ENCODE measurements at places on chromosomes 6 and 20.

- DNase-seq: no peak
These were observed 437.6 kb downstream of the PRKN start for GRCh38 chr6:162289972-162290371.

- no peak for DNase-seq
These were observed 159.9 kb downstream of the LINC00237 start for GRCh38 chr20:20946122-20946759.

GRCh38 chr6:84260196-84260595, 32.8 kb upstream of the CEP162 start:
- DNase-seq: no peak

- no peak for DNase-seq
These were observed 362.6 kb downstream of the CDH4 start for GRCh38 chr20:61614706-61615100.

DNA sequence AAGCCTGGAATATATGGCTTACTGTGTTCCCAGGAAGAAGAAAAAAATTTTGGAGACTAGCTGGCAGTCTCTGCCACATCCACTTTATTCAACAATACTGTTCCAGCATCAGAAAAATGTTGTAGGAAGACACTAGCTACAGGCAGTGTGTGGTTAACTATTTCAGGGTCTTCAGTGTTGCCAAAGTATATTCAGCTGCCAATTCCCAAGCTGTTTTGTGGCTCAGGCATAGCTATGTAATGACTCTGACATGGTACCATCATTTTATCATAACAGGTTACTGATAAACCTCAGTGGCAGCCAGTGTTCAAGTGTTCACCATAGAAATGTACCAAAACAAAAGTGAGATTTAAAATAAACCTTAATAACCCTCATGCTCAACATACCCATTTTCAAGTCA, 503.1 kb downstream of the ADGRB3 start:
- no peak for DNase-seq

DNA sequence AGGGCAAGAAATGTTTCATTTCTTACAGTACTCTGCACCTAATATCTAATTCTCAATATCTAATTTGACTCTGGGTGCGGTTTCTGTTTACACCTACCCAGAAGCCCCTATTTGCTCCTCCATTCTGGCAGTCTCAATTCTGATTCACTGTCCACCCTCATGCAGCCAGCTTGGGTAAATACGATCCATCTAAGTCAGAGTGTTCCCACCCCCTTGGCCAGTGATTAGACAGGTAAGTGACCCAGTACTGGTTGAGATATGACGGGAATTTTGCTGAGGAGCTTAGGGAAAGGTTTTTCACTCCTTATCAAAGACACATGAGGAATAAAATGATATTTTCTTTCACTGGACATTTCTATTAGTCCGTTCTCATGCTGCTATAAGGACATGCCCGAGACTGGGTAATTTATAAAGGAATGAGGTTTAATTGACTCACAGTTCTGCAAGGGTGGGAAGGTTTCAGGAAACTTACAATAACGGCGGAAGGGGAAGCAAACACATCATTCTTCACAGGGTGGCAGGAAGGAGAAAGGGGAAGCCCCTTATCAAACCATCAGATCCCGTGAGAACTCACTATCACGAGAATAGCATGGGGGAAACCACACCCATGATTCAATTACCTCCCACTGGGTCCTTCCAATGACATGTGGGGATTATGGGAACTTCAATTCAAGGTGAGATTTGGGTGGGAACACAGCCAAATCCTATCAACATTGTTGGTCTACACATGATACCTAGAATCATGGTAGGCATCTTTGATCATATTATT, 29.4 kb downstream of the GLO1 start:
- DNase-seq: no peak

Data from spleen (tissue), 13 donors.